Fibroblast of skin of right quadriceps (primary cell): ENCODE measurements at places on chromosomes 1 and 21.

GRCh38 chr1:7856345-7856744 is 3.5 kb upstream of the UTS2 start:
- DNase-seq, result peak; percentile 16

DNA sequence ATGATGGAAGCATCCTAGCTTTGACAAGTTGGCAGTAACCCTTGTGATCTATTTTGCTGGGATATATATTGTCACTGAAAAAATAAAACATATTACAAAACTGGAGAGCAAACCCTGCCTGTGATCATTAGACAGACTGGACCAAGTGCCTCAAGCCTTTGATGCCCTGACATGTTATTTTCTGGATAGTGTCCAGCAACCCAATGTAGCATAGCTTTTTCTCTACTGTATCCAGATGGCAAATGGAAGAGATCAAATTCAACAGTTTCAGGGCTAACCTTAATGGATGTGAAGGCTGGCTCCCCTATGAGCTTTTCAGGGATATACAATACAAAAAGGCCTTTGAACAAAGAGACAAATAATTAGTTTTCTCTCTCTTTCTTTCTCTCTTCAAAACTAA is 25.1 kb downstream of the WARS2 start:
- no peak for DNase-seq

GRCh38 chr21:19781881-19782652 is 1216.1 kb upstream of the NCAM2 start:
- DNase-seq, result no peak

- DNase-seq, result no peak
These were observed 513.8 kb upstream of the ZP4 start for GRCh38 chr1:238404481-238404880.

DNA sequence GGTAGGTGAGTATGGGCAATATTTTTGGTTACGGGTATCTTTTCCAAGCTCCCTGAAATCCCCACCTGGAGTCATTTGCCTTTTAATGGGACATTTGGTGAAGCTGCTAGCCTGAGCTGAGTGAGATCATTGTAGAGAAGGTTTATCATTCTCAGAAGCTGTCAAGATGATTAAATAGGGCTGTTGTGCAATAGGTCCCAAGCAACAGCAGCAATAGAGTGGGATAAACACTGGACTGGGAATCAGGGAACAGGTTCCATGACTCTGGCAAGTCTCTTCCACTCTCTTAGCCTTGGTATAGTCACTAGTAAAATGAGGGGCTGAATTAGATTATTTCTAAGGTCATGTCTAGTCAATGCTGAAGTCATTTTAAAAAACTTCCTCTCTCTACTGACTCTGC is 30.3 kb upstream of the FAM78B start:
- no peak for DNase-seq

DNA sequence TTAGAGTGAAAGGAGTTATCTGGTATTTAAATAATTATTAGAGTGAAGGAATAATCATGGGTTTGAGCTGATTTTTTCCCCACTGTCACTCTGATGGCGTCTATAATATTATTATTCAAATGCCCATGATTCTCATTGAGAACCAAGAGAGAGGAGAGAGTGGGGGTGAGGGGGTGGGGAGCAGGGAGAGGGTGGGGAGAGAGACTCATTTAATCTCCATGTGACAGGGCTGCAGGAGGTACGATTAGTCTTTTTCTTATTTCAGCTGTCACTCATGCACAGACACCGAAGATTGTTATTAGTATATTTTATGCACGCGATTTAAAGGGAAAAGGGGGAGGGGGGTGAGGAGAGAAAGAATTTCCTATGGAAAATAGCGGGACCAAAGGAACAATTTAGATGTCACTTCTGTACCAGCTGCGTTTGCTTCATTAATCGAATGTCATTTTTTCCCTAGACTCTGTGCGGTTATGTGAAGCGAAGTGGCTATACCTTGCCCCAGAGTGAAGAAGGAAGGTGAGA is 19.9 kb downstream of the PLXNA2 start:
- no peak for DNase-seq
